ENCODE measurements at places on chromosomes 3 and 15.

GRCh38 chr15:62928242-62928999 is 114.1 kb upstream of the TPM1 start:
- no peak for DNase-seq

DNA sequence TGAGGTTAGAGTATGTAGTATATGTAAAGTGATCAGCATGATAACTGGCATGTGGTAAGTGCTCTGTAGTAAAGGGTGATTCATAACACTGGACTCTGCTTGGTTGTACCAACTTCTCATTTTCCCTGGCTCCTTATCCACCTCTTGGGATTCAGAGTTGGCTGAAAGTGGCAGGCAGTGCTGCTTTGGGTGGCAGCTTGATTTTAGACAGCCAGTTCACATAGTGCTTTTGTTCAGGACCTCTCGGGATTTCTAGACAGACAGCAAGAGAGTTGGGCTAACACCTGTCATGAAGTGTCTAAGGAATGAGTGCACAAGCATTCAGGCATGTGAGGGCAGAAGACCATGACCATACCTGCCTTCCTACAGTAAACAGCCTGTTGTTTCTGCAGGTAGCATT is 69.0 kb downstream of the RBM6 start:
- DNase-seq: no peak

GRCh38 chr15:39153058-39153714 is 427.7 kb upstream of the THBS1 start:
- DNase-seq: no peak

- DNase-seq: peak; percentile 76
Observed at GRCh38 chr15:58931987-58932588, 1.4 kb downstream of the SLTM start.

DNA sequence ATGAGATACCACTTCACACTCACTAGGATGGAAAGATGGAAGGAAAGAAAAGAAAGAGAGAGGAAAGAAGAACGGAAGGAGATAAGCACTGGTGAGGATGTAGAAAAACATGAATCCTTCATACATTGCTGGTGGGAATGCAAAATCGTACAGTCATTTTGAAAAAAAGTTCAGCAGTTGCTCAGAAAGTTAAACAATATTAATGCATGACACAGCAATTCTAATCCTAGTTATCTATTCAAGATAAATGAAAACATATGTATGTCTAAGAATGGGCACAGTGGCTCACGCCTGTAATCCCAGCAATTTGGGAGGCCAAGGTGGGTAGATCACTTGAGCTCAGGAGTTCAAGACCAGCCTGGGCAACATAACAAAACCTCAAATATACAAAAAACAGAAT is 59.1 kb downstream of the SENP7 start:
- peak; percentile 4 for DNase-seq

DNA sequence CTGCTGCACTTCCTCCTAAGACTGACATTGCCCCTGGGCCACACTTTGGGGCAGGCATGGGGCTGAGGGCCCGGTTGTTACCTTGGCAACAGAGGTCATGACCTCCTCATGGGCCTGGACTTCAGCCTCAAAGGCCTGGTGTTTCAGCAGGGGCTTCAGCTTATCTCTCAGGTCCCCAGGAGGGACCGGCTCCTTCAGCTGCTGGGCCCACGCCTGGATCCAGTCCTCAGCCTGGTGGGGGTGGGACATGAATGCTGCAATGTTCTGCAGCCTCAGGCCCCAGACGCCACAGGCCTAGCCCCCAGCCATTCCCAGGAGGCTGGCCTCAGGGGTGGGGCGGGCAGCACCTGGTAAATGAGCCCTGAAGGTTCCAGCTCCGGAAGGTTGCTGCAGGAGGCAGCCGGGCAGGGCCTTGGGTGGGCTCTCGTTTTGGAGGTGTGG is 27.6 kb downstream of the SPTBN5 start:
- DNase-seq: no peak

DNA sequence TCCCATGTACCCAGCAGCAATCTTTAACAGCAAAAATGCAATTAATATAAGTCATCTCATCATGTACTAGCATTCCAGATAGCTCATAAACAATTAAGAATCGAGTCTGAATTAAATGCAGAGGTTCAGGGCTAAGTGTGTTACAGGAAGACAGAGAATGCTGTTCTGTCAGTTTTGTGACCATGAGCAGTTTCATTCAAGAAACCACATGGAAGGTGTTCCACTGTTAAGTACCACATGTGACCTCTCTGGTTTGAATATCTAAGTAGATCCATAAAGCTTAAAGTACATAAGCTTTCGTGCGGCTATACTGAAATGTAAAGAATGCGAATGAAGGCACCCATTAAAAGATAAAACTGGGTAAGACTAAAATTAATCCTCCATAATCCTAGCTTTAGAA is 272.3 kb downstream of the IL5RA start:
- DNase-seq: no peak

DNA sequence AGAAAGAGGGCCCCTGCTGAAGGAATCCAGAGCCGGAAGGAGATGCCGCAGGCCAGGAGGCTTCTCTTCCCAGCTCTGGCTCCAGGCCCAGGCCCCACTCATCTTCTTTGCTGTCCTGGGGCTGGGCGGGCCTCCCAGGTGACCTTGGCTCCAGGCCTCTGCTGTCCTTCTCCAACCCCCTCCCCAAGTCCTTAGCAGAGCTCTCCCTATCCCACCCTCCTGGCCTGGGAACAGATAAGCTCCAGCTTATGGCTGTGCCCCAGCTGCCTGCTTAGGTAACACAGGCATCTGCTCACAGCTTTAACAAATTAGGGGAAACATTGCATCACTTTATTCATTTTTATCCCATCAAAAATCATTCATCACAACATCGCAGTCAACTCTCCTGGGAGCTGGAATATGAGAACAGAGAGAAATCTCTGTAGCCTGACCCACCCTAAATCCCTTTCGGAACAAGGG is 86.9 kb downstream of the SEMA5B start:
- no peak for DNase-seq

GRCh38 chr15:60118146-60118545 is 114.0 kb downstream of the FOXB1 start:
- DNase-seq: no peak

DNA sequence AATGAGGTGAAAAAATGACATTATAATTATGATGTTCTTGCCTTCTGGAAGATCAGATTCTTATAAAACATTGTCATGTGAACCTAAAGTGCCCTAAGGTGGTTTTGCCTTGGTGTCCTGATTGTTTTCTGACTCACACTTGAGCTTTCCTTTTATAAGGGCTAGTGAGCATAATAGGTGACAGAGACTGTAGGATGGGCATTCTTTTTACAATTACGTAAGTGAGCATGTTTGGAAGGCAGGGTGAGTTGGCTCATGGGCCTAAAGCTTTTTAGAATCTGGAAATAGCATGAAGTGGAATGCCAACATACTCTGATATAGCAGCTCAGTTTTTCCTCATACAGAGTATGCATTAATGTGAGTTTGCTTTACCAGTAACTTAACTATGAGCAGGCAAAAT is 41.2 kb downstream of the CRYBG3 start:
- no peak for DNase-seq

DNA sequence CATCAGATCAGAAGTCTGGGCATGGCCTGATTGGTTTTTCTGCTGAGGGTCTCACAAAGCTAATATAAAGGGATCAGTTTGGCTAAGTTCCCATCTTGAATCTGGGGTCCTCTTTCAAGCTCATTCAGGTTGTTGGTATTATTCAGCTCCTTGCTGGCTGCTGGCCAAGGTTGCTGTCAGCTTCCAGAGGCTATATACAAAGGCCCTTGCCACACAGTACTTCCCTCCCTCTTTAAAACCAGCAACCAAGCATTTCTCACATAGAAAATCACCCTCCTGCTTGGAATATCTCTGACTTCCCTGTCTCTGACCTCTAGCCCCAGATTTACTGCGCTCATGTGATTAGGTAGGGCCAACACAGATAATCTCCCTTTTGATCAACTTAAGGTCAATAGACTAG is 442.9 kb downstream of the ERC2 start:
- no peak for DNase-seq

GRCh38 chr3:177596816-177597271 is 399.6 kb upstream of the TBL1XR1 start:
- DNase-seq: no peak

- DNase-seq: no peak
Observed at GRCh38 chr15:86009727-86010126, 69.9 kb upstream of the AGBL1 start.

GRCh38 chr15:97817276-97817890 is 143.1 kb upstream of the ARRDC4 start:
- no peak for DNase-seq

- DNase-seq: no peak
Observed at GRCh38 chr15:64582202-64582601, 121.8 kb downstream of the ZNF609 start.

- DNase-seq: no peak
Observed at GRCh38 chr3:114775395-114775794, 371.7 kb downstream of the ZBTB20 start.

GRCh38 chr3:176041812-176042211 is 1155.5 kb downstream of the TBL1XR1 start:
- no peak for DNase-seq

DNA sequence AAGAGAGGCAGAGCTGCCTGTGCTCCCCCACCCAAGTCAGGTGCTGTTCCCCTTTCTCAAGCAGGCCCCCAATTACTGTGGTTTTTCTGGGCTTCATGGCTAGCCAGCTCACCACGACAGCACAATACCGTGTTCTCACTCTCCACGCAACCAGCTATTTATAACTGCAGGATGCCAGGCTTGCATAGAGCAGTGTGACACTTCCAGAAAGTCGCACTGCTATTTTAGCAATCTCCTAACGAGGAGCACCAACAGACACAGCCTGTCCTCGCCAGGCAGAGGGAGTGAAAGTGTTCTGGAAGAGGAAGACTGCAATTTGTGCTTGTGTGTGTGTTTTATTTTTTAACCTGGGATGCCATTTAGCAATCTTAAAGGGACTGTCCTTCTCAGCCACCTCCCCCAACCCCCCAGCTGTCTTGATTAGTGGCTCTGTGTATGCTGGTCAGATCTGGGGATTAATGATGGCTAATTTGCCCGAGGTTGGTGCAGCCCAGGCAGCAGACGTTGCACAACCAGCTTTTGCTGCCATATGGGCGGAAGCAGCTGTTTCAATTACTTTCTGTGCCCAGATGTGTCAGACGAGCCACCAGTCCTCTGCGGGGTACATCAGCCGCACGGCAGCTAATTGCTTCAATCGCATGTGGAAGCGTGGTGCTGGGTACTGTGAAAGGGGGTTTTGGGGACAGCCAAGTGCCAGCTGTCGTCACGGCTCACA is 268.0 kb upstream of the ARRDC4 start:
- DNase-seq: no peak

DNA sequence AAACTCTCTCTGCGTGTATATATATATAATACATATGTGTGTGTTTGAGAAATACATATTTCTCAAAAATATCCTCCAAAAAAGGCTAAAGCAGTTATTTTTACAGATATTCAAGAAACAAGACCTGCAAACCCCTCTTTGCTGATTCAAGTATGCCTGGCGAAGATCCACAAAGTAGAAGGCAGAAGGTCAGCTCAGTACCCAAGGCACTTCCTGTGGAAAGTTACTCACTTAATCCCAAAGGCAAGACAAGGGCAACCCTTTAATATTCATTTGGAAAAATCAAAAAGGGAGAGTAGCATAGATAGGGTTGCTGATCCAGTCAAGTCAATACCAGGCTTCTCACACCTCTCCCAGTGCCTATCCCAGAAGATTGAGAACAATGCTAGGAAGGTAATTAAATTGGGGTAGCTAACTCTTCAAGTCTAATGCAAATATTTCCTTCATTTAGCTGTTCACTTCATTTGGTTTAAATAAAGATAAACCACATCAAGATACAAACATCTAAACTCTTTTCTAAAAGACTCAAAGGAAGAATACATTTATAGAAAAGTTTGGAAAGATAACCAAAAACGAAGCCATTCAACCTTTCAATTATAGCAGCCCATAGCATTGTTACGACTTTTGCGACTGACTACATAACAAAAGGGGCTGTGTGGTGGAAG is 7.2 kb downstream of the COX17 start:
- DNase-seq: no peak

DNA sequence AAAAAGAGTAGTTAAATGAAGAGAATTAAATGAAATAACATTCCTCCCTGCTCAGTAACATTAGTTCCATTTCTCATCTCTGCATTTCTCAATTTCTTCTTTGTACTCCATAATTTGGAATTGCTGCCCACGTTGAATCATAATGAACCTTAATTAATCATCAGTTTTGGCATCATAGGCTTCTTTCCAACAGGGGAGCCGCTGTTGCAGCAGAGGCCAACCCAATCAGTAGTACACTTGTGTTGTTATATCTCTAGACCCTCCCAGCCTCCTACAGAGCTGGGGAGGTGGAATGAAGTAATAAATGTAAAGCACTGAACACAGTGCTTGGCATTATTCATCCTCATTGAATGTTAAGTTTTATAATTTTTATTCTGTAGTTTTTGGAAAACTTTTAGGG is 240.7 kb downstream of the CHST2 start:
- no peak for DNase-seq

DNA sequence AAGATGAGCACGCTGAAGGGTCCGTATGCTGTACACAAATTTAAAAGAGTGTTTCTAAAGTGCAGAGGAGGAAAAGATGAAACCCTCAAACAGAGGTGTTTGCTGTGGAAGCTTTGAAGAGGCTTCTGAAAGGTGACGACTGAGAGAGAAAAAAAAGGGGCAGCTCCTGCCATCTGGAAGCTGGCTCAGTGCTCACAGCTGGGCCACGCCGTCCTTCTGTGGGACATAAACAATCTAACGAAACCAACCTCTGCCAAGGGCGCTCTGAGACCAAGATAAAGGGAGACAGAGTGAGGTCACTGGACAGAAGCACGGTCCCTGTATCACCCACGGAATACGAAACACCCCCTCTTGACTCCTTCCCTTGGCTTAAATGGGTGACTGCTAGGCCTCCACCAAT is 96.3 kb upstream of the SLC6A6 start:
- DNase-seq: no peak

DNA sequence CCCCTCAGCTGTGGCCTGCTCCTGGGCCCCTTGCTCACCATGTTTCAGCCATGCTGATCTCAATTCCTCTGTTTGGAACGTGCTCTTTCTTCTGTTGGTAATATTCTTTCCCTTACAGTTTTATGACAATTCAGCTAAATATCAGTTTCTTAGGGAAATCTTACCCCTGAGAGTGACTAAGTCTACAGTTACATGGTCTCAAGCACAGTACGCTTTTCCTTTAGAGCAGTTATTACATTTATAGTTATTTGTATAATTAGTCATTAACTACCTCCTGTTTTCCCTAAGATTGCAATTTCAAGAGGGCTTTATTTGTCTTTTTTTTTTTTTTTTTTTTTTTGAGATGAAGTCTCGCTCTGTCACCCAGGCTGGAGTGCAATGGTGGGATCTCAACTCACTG is 23.5 kb downstream of the C3orf62 start:
- DNase-seq: no peak

GRCh38 chr3:172279191-172279640 is 169.0 kb downstream of the GHSR start:
- no peak for DNase-seq

DNA sequence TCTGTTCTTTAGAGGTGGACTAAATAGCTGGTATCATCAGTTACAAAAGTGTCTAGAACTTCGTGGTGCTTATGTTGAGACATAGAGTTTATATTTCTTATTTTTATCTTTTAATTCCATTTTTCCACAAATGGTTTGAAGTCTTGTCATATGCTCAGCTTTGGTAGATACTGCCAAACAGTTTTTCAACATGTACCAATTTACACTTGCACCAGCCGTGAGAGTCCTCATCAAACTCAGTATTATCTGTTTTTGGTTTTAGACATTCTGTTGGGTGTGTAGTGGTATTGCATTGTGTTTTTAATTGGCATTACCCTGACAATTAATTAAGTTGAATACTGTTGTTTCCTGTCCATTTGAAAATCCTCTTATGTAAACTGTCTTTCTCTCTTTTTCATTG is 16.7 kb downstream of the ISLR2 start:
- DNase-seq: no peak
